NCI-H1417 treated with DMSO at 0.1 percent for 48 hours (cell line): ENCODE measurements at places on chromosomes 2 and 18.

DNA sequence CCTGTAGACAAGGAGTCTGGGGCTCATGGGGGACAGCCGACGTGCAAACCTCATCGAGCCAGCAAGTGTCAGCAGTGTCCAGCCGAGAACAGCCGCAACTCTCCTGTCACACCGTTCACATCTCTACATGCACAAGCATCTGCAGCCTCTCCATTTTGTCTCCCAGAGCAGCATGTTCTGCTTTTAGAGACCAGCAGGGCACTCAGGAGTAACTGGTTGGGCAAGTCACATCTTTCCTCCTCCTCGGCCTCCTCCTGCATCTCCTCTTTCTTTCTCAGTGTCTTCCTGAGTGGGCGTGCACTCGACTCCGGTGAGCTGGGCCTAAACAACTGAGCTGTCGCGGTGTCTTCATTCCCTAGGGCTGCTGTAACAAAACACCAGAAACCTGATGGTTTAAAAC is 249.9 kb downstream of the SH3BP4 start:
- no peak for DNase-seq

- DNase-seq: no peak
Observed at GRCh38 chr2:233961905-233962304, 44.7 kb downstream of the TRPM8 start.

DNA sequence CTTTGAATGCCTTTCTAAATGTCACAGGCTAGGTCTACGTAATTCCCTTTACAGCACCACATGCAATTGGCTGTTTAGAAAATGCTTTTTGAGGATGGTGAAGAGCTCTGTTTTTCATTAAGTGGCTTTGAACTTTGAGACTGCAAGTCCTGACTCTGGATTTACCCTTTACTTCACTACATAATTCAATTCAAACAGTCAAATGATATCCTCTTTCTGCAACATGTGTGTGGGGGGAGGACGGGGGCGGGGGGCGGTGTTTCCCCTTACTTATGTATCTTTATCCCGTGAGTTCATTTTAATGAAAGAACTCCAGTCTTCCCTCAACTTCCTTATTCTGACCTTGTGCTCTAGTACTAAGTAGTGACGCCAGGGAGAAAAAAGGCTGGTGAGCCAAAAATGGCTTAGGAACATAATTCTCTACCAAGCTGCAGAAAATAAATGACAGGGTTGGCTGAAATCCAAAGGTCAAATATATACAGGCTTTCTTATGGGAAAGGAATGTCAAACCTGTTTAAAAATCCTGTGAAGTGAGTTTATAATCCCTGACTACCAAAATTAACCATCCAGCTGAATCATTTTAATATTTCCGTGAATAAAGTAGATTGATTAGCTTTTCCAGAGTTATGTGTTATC is 119.6 kb downstream of the SLC8A1 start:
- no peak for DNase-seq

GRCh38 chr2:40357667-40358066 is 94.2 kb downstream of the SLC8A1 start:
- DNase-seq: no peak

GRCh38 chr2:229170171-229170570 is 100.9 kb downstream of the PID1 start:
- no peak for DNase-seq

- peak; percentile 23 for DNase-seq
Observed at GRCh38 chr2:70684846-70685622, 83.0 kb downstream of the ADD2 start.

DNA sequence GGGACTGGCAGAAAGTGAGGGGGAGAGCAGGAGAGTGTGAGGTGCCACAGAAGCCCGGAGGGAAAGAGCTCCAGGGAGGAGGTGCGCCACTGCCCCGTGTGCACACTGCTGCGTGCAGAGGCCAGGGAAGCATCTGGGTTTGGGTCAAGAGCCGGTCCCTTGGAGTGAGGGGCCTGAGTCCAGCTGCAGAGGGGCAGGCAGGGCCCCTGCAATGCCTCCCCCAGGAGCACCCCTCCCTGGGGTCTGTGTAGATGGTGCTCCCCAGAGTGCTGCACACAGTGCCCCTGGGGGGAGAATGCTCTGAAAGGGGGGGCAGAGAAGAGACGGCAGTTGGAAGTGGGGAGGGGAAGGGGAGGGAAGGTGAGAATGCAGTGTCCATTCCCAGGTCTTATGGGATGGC is 3.7 kb upstream of the LIMS2 start:
- no peak for DNase-seq

- DNase-seq: no peak
Observed at GRCh38 chr2:226137201-226137811, 662.3 kb downstream of the IRS1 start.

DNA sequence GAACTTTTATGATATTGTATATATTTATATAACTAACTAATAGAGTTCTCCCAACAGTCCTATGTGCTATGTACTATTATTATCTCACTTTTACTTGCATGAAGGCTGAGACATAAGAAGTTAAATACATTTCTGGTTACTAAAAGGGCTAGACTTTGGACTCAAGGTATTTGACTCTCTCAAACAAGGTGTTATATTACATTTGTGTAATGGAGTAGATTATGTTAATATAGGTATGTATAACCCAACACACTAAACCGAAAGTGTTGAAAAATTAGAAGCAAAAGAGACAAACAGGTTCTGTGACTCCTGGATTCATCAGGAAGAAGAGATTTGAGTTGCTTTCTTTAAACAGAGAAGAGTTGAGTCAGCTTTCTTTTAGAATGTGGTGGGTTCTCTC is 733.6 kb upstream of the ZEB2 start:
- DNase-seq: no peak

DNA sequence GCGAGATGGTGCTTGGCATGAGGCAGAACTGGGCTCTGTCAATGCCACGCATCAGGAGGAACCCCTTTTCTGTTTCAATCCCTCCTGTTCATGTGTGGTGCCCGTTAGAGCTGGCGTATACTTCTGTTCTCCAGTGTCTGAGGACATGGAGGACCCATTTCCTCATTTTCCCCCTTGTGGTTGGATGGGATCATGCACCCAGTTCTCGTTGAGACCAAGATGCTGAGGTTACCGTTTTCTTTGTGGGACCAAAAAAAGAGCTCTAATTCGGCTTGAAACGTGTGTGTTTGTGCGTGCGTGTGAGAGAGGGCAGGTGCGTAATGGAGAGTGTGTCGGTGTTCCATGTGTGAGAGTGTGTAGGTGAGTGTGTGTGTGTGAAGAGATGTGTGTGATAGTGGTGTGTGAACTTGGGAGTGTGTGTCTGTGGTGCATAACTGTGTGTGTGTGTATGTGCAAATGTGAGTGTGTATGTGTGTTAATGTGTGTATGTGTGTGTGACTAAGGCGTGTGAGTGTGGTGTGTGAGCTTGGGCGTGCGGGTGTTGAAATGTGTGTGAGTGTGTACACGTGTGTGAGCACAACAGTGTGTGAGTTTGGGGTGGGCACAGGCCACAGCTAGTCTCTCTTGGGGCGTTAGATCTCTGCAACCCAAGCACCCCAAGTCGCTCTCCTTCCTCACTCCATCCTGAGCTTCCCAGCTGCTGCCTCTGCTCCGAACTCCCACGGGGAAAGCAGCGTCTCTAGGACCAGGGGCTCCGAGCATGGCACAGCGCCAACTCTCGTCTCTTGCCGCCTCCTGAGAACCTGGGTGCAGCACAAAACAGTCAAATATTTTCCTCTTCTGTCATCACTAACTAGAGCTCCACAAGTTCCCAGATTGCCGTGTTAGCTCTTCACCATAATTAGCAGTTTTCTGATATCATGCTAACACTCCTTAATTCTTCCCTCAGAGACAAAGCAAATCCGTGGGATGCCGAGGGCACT is 75.8 kb downstream of the LONRF2 start:
- no peak for DNase-seq

DNA sequence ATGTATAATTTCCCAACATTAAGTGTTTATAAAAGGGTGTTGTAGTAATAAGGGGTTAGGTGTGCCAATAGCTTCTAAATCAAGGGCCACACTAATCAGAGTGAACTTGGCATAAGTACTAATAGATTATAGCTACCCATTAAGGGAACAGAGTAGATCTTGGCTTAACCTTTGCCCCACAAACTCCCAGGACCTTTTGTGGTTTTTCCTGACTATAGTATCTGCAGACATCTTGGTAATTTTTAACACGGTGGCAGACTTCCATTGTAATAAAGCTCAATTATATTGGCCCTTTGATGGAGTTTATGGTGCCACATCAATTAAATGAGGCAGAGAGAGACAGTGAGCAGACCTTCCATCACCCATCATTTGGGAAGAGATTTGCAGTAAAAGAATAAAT is 358.5 kb upstream of the HNRNPA3 start:
- DNase-seq: no peak

DNA sequence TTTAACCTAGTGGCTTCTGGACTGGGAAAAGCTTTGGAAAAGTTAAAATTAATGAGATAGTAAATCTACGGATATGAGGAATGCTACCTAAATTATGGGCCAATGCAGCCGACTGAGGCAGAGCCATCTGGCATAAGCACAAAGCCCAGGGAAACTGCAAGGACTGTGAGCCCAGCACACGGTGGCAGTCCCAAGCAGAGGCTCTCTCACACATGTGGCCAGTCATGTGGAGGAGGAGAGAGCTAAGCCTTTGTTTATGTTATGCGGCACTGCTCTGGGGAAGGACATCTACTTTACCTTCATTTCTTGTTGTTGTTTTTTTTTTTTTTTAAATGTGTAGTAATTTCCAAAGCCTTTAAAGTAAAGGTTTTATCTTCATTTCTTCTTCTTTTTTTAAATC is 267.0 kb downstream of the STK39 start:
- no peak for DNase-seq

DNA sequence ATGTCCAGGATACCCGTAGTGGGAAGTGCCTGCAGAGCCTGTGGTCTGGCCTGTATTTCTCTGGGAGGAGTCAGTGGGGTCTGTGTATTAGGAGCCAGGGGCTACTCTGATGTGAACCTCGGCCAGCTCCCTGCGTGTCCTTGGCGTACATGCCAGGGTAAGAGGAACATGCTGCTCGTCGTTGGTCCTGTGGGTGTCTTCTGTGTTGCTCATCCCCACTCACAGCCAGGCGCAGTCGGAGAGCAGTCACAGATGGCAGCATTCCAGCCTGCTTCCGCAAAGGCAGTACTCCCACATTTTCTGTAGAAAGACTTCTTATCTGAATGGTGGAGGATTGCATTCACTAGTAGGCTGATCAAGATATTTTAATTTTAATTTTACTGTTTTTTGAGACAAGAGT is 84.9 kb downstream of the DGKD start:
- no peak for DNase-seq

DNA sequence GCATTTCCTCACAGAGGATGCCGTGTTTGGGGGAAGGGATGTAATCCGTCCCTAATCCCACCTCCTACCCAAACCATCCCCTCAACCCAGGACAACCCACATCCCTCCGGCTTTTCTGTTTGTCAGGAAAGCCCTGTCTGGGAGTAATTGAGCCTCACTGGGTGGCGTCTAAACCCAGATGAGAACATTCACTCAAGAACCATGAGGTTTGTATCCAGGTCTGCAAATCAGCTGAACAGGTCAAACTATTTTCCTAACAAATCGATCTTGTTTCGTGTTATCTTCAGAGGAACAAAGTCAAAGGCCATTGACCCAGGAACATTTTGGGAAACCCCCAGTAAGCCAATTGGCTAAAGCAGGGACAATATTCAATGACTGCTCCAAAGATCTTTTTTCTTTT is 25.7 kb downstream of the CYP27C1 start:
- no peak for DNase-seq

- DNase-seq: no peak
Observed at GRCh38 chr2:1601471-1602277, 142.6 kb downstream of the PXDN start.

GRCh38 chr18:47873625-47874024 is 56.8 kb downstream of the SMAD2 start:
- DNase-seq: no peak
